Body of pancreas (tissue), 4 donors: ENCODE measurements at places on chromosomes 16 and 17.

DNA sequence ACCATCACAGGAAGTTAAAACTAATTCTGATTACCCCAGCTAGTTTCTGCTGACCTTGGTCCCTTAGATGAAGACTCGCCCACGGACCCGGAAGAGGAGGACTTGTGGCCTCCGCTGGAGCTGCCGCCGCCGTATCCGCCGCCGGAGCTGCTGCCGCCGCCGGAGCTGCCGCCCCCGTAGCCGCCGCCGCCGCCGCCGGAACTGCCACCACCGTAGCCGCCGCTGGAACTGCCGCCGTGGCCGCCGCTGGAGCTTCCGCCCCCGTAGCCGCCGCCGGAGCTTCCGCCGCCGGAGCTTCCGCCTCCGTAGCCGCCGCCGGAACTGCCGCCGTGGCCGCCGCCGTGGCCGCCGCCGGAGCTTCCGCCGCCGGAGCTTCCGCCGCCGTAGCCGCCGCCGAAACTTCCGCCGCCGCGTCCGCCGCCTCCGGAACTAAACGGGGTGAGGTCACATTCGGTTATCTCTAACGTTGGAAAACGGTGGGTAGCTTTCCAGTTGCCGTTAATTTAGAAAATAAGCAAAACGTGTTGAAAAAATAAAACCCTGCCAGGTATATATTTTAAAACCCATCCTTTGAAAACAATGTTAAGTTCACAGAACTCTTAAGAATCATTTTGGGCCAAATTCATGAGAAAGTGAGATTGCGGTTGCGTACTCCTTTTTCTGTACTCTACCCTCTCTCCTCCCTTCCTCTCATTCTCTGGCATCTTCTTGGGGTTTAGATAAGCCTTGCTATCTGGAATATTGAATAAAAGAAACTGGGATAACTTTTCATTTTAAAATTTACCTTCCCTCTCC is 3.5 kb downstream of the KRT10 start:
- DNase-seq, result peak; percentile 84

- DNase-seq, result no peak
Observed at GRCh38 chr17:59485015-59485414, 80.4 kb upstream of the DHX40 start.

- DNase-seq, result peak; percentile 96
Observed at GRCh38 chr17:48023400-48024148, 14.0 kb downstream of the COPZ2 start.

GRCh38 chr16:5466551-5466950 is 369.0 kb upstream of the EEF2KMT start:
- DNase-seq, result no peak

- DNase-seq, result no peak
Observed at GRCh38 chr17:47851764-47852112, 775 bp upstream of the SP6 start.

GRCh38 chr16:79451196-79451816 is 149.2 kb downstream of the MAF start:
- no peak for DNase-seq

DNA sequence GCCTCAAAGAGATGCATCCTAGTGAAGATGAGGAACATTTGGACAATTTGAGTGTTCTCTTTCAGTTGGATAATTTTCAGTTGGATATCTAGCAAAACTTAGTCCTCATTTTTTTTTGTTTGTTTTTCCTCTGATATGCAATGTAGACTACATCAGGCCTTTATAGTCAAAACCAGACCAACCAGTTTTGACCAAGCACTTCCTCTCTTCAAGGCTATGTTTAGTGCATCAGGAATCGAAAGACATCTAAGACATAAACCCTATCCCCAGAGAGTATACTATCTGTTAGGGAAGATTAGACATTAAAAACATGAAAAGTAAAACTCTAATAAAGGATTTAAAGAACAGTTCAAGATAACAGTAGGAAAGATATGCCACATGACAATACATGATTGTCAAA is 256.1 kb downstream of the IRX3 start:
- DNase-seq, result no peak

GRCh38 chr17:40862985-40863733 is 3.9 kb downstream of the KRT12 start:
- no peak for DNase-seq

GRCh38 chr17:45584092-45585036 is 93.8 kb upstream of the PLEKHM1 start:
- DNase-seq, result peak; percentile 66

DNA sequence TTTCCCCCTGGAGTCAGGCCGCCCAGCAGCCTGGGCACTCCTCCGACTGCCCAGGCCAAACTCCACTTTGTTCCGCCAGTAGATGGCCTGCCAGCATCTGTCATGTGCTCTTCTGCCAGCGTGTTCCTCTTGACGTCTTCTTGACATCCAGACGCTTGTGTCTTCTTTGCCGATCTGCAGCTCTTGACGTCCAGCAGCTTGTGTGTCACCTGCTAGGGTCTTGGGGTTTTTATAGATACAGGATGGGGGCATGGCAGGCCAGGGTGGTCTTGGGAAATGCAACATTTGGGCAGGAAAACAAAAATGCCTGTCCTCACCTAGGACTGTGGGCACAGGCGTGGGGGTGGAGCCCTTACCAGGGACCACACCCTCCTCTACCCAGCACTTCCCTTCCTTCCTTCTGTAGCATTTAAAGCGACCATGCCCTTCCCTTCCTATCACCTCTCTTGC is 88.7 kb downstream of the BMERB1 start:
- DNase-seq, result peak; percentile 6

DNA sequence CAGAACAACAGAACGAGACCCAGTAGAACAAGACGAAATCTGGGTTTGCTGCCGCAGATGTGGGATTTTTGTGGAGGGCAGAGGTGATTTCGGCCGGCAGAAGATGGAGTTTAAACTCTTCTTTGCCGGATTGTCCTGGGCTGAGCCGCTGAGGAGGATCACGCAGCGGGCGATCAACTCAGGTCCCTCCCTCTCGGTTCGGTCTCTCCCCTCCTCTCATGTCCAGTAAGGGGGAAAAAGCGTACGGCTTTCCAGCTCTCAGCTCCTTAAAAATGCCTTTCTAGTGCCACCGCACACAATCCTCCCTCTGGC is 2.5 kb downstream of the PHF12 start:
- DNase-seq, result no peak

DNA sequence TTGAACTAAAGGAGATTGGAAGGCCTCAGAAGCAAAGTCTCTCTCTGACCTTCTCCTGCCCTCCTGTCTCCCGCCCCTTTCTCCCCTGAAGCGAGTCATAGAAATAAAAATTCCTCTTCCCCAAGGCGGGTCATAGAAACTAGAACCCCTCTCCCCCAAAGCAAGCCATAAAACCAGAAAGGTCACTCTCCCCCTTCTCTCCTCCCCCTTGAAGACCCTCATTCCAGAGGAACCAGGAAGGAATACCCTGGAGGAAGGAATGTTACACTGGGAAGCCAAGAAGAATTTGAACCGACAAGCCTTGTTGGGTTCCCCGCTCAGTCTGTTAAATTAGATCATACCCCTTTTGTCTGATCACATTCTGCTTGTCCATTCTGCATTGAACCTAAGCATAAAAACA is 2.7 kb upstream of the GJC1 start:
- no peak for DNase-seq

DNA sequence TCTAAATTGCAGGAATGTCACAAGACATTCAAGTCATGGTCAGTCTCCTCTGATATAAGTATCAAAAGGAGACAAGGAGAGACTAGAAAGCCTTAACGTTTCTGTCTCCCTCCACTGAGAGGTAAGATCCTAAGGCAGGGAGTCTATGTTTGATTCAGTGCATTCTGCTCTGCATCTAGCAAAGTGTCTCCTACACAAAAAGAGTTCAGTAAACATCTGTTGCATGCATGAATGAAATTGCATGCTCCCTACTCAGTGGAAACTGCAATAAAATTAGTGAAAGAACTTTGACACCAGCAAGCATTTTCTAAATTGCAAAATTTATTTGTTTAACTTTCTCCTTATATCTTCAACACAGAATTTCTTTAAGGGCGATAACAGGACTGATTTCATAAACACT is 111.1 kb downstream of the ADAMTS18 start:
- DNase-seq, result no peak

- peak; percentile 61 for DNase-seq
Observed at GRCh38 chr16:83952587-83952939, 477 bp upstream of the OSGIN1 start.

- DNase-seq, result no peak
Observed at GRCh38 chr17:69812240-69812837, 262.7 kb upstream of the KCNJ16 start.

DNA sequence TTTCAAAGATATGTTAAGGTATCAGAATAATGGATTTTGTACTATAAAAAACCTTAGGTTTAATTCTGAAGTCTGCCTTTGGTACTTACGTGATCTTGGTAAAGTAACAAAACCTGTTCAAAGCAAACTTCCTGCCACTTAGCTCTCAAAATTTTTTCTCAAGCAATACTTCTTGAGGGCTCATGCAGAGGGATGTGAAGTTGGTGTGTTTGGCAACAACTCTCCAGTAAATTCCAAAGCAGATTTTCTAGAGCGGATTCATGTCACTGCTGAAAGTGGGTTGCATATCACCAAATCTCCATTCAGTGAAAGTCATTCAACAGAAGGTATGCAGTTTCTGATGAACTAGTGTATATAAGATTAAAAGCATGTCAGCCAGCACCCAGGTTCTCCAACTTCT is 856.7 kb downstream of the CDH8 start:
- no peak for DNase-seq

DNA sequence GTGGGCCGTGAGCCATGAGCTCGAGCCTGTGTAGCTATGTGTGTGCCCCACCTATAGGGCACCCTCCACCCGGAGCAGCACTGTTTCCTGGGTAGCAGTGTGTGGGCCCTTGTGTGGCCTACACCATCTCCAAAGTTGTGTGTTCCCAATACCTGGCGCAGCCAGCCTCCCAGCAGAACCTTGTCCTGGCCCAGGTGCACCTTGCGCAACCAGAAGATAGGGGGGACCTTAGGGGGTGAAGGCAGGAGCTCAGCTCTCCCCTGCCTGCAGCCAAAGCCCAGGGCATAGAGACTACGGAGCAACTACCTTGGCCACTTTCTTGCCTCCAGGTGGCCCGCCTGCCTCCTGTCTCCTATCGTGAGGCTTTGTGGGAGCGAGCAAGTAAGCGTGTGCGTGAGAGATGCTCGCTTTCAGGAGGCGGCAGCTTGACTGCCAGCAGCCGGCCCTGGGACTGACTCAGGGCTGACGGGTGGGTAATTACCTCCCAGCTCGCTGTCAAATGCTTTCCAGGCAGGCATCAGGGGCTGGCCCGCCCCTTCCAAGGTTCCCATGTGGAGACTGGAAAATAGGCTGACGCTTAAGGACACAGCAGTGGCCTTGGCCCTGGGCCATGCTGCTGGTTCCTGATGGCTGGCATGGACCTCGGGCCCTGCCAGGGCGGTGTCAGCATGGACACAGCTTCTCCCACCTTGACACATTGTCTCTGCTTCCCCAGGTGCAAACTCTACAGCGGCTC is 19.0 kb downstream of the TRAF7 start:
- DNase-seq, result no peak

DNA sequence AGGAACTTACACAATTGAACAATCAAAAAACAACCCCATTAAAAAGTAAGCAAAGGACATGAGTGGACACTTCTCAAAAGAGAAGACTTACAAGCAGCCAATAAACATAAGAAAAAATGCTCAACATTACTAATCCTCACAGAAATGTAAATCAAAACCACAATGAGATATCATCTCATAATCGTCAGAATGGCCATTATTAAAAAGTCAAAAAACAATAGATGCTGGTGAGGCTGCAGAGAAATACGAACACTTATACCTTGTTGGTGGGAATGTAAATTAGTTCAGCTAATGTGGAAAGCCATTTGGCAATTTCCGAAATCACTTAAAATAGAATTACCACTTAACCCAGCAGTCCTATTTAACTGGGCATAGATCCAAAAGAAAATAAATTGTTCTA is 301.9 kb upstream of the KCNJ16 start:
- no peak for DNase-seq

GRCh38 chr16:56120447-56121155 is 70.7 kb upstream of the GNAO1 start:
- DNase-seq, result no peak

DNA sequence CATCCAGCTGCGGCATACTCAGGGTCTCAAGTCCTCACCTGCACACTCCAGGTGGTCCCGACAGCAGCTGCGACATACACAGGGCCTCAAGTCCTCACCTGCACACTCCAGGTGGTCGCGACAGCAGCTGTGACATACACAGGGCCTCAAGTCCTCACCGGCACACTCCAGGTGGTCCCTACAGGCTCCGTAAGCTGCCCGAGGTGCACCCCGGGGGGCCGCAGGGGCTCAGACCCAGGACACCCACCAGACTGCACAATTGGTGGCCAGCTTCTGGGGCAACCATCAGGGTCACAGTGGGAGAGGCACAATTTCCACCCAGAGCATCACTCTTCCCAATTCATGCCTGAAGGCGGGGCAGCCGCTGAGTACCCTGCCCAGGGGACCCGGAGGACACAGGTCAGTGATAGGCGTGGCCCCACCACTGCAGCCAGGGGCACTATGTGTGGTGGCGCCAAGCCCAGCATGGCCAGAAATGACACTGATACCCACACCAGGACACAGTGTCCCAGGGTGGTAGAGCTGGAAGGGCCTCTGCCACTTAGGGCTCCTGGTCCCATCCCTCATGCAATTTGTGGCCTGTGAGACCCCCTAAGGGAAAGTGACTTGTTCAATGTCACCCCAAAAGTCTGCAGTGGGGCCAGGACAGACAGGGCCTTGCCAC is 57.5 kb upstream of the ZNF469 start:
- no peak for DNase-seq

DNA sequence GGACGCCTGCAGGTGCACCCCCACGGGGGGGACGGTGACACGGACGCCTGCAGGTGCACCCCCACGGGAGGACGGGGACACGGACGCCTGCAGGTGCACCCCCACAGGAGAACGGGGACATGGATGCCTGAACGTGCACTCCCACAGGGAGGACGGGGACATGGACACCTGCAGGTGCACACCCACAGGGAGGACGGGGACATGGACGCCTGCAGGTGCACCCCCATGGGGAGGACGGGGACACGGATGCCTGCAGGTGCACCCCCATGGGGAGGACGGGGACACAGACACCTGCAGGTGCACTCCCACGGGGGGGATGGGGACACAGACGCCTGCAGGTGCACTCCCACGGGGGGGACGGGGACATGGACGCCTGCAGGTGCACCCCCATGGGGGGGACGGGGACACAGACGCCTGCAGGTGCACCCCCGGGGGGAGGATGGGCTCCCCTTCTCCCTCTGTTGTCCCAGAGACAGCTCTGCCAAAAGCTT is 114.5 kb upstream of the METRNL start:
- DNase-seq, result no peak

DNA sequence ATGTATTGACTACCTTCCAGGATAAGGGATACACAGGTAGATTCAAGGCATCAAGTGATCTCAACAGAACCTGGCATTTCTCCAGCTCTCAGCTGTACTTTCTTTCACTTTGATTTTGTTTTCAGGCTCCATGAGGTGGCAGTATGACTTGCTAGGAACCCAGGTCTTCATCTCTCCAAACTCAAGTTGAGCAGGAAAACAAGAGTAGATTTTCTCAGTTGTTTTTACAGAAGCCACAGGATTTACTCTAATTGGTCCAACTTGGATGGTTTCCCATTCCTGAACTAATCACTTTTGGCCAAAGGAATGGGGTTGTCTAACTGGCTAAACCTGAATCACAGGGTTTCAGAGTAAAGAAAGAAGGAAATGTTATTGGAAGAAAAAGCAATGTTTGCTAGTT is 146.6 kb downstream of the TRIM37 start:
- DNase-seq, result no peak
